Type B pancreatic cell (in vitro differentiated cells): ENCODE measurements at places on chromosomes 1 and 21.

DNA sequence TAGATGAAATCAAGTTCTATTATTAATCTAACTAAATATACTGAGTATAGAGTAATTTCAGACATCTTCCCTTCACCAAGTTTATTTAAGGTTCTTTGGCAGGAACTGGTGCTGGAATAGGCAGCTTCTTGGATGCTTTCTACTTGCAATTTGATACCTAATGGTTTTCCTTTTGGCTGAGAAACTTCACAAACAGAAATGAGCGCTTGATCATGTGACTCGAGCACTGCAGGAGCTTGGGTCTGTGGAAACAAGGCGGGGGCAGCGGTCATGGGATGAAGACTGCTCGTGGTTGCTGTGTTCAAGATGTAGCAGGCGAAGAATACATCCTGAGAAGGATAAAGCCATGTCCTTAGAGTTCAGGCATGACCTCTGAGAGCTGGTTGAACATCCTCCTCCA, 136.8 kb downstream of the PTPRC start:
- no peak overlapping the region for H3K4me3 ChIP-seq
- DNase-seq: no peak
- H3K27ac ChIP-seq: no peak overlapping the region
- peaks cover 15% of the 10 kb centered on the region for H3K4me1 ChIP-seq

DNA sequence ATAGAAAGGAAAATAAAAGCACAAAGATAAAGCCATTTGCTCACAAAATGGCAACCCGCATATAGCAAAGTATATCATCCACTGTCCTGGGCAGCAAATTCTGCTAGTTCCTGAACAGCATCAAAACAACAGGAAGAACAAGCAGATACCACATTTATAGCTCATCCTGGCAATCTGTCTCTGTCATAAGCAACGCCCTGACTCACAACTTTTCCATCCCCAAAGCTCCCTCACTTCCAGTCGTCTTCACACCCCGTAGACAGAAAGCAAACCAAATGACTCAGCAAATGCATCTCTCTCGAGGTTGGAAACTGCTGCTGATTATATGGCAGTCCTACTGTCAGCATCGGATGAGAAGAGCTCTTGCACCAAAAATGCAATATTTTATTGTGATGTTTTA, 65.8 kb downstream of the AK5 start:
- H3K4me1 ChIP-seq: no peaks in the 10 kb centered on the region
- H3K27ac ChIP-seq: peak overlapping the region; percentile 10
- H3K4me3 ChIP-seq: no peak overlapping the region
- H3K27me3 ChIP-seq: no peaks in the 10 kb centered on the region
- DNase-seq: no peak

- no peak for DNase-seq
- H3K4me3 ChIP-seq: no peak overlapping the region
- peaks cover 3% of the 10 kb centered on the region for H3K4me1 ChIP-seq
- H3K36me3 ChIP-seq: no peaks in the 10 kb centered on the region
- H3K27ac ChIP-seq: no peak overlapping the region
Observed at GRCh38 chr1:200306944-200307754, 102.7 kb downstream of the ZNF281 start.

- DNase-seq: no peak
- H3K27me3 ChIP-seq: peaks cover 5% of the 10 kb centered on the region
- H3K36me3 ChIP-seq: no peaks in the 10 kb centered on the region
Observed at GRCh38 chr1:208309771-208310170, 65.6 kb upstream of the PLXNA2 start.

- peak overlapping the region; percentile 96 for H3K27ac ChIP-seq
- peak overlapping the region; percentile 100 for H3K4me3 ChIP-seq
Observed at GRCh38 chr1:108692724-108693655, 880 bp downstream of the PRPF38B start.

- no peak overlapping the region for H3K4me3 ChIP-seq
- H3K27ac ChIP-seq: no peak overlapping the region
- DNase-seq: no peak
- H3K27me3 ChIP-seq: no peaks in the 10 kb centered on the region
- H3K36me3 ChIP-seq: peaks cover 3% of the 10 kb centered on the region
Observed at GRCh38 chr1:26542771-26543451, 13.3 kb downstream of the RPS6KA1 start.

GRCh38 chr1:94597701-94598100, 56.1 kb upstream of the F3 start:
- H3K4me3 ChIP-seq: no peak overlapping the region
- H3K4me1 ChIP-seq: peaks cover 12% of the 10 kb centered on the region
- H3K36me3 ChIP-seq: no peaks in the 10 kb centered on the region
- no peak for DNase-seq

- peaks cover 49% of the 10 kb centered on the region for H3K4me1 ChIP-seq
- DNase-seq: no peak
- H3K4me3 ChIP-seq: no peak overlapping the region
Observed at GRCh38 chr1:208216062-208216461, 28.1 kb downstream of the PLXNA2 start.

GRCh38 chr1:46816930-46817329, 18.1 kb downstream of the CYP4B1 start:
- H3K4me1 ChIP-seq: no peaks in the 10 kb centered on the region
- H3K4me3 ChIP-seq: no peak overlapping the region
- H3K36me3 ChIP-seq: no peaks in the 10 kb centered on the region
- no peaks in the 10 kb centered on the region for H3K27me3 ChIP-seq
- H3K27ac ChIP-seq: no peak overlapping the region

- peak; percentile 63 for DNase-seq
- H3K4me1 ChIP-seq: peaks cover 11% of the 10 kb centered on the region
- H3K27ac ChIP-seq: no peak overlapping the region
- H3K36me3 ChIP-seq: no peaks in the 10 kb centered on the region
- H3K4me3 ChIP-seq: no peak overlapping the region
- H3K27me3 ChIP-seq: no peaks in the 10 kb centered on the region
Observed at GRCh38 chr21:38857152-38857825, 51.6 kb downstream of the ETS2 start.
